ENCODE measurements at places on chromosomes 2 and 18.
A peak's percentile ranks its signal among the peaks of the same experiment; 100 is the strongest.

GRCh38 chr2:7982054-7982453 is 699.8 kb upstream of the ID2 start:
- no peak for DNase-seq

DNA sequence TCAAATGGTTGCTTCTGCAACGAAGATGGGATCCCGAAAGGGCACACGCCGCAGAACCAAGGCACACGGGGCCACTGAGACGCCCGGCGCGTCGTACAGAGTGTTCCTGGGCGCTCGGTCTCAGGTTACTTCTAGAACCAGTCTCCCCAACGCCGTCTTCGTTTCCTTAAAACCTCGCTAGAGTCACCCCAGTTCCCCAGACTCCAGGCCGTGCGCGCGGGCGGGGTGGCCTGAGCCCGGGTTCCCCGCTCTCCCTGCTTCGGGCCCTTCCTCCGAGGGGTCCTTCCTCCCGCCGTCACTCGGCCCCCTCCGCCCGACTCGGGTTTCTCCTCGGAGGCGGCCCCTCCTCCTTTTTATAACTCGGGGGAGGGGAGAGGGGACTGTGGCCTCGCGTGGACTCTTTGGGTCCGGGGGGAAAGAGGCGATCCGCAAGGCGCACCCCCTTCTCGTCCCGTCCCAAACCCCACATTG is 774 bp upstream of the FZD7 start:
- peak; percentile 93 for DNase-seq

DNA sequence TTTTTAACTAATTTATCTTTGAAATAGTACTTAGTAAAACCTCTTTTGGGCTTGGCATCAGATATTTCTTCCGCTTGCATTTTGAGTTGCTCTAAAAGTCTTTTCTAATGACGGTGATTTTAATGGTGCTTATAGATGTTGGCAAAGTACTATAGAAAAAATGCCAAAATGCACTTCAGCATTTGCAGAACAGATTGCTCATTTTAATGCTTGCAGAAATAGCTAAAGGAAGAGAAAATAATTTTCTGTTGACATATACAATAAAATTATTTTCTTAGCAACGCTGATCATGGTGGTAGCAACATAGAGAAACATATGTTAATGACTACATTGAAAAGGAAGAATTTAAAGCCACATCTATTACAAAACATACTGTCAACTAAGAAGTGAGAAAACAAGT is 170.7 kb downstream of the STK39 start:
- no peak for DNase-seq

DNA sequence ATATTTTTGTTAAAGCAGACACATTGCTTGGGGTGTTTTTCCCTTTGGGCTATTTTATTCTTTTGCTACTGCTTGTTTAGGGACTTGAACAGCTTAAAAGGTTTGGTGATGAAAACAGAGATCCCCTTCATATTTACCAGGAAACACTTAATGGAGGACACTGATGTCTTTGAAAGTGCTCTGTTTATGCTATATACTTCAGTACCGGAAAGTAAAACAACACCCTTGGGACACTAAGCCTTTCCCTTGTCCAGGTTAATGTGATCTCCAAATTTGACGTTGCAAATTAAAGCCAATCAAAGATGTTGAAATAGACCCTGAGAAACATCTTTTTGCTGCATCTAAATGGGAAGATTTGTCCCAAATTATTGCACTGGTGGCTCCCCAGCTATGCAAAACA is 564.6 kb upstream of the PKDCC start:
- no peak for DNase-seq

- DNase-seq = no peak
Measured at GRCh38 chr18:7876354-7877104, 309.4 kb downstream of the PTPRM start.

DNA sequence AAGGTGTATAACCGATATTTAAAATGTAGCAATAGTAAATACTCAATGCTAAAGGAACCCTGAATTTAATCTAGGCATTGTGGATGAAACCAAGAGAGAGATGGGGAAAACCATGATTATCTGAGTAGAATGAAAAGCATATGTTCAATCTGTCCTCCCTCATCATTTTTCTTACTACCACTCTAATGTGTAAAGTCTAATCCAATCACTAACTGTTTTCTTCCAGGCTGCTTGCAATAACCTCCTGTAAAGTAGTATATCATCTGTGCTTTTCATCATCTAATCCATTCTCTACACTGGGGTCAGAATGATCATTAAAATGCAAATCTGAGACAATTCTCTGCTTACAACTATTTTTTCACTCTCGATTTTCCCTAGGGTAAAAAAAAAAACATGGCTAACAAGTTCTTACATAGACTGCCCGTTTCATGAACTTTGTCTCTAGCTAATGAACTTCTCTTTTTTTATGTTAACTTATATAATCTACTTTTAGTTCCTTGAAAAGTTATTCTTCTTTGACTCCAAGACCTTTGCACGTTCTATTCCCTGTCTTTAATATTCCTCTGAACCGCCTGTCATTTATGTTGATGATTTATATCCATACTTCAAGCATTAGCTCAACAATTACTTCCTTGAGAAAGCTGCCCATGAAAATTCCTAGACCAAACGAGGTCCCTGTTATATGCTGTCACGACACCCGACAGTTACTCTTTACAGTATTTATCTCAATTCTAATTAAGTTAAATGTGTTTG is 94.7 kb upstream of the SLC8A1 start:
- DNase-seq = no peak

GRCh38 chr18:74518456-74519295 is 15.6 kb upstream of the CNDP1 start:
- DNase-seq = no peak

GRCh38 chr2:145410086-145410485 is 890.2 kb upstream of the ZEB2 start:
- no peak for DNase-seq

DNA sequence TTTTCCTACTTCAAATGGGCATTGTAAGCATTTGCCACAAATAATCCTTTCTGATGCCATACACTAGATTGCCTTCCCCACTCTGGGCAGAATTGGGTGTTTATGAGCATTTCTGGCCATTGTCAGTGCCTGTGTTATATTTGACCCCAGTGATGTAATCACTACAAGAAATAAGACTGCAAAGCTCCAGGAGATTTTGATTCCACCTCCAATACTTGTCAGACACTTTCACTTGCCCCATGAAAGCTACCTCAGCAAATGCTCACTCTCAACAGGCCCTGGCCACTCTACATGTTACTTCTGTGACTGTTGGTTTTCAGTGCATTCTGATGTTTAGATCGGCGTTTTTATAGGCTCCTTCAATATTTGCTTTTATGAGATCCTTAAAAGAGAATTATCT is 135.1 kb downstream of the GFPT1 start:
- DNase-seq = no peak

GRCh38 chr2:143645921-143646645 is 516.9 kb downstream of the ARHGAP15 start:
- DNase-seq = no peak

DNA sequence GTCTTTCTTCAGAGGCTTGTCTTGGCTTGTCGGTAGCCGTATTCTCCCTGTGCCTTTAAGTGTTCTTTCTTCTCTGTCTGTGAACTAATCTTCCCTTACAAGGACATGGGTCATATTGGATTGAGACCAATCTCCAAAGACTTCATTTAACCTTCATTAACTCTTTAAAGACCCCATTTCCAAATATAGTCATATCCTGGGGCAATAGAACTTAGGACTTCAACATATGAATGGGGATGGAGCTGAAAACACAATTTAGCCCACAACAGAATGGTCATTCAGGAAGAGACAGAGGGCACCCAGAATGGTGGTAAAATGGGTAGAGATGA is 82.1 kb upstream of the TANK start:
- no peak for DNase-seq

DNA sequence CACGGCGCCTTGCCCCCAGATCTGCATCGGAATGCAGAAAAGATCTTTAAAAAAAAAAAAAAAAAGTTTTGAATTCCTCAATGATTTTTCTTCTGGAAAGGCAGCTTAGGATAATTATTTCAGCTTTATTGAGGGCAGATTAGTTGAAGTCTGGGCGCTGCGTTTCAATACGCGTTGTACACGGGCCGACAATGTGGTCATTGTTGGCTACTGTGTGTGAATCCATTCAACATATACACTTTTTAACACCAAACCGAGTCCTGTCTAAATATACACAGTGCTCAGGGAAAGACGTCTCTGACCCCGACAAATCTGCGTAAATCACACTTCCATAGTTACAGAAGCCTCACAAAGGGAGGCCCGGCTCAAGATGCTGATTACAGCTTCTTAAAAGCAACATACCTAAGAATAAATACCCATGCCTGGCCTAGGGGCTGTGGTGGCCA is 1.4 kb upstream of the SIX3 start:
- peak; percentile 46 for DNase-seq

- DNase-seq = no peak
Measured at GRCh38 chr2:224723586-224724217, 7.5 kb upstream of the CCDC195 start.

Measured in osteoblast (primary cell).